ENCODE measurements at places on chromosomes 6 and 20.

DNA sequence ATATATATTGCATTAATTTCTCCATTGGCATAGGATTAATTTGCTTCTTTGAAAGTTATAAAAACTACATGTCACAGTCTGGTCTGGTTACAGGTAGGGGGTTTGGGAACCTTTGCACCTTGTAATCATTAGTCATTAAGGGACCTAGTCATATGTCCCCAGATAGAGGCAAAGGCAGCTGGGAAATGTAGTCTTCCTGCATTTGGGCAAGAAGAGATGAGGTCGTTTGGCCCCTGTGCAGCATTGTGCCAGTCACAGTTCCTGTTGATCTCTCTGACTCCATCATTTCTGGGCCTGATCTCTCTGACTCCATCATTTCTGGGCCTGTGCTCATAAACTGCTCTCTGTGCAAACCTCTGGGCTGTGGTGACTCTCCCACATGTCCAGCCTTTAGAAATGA, 73.2 kb downstream of the BCKDHB start:
- H3K4me3 ChIP-seq: no peak overlapping the region
- no peak for DNase-seq
- H3K4me1 ChIP-seq: no peaks in the 10 kb centered on the region
- no peak overlapping the region for H3K27ac ChIP-seq

DNA sequence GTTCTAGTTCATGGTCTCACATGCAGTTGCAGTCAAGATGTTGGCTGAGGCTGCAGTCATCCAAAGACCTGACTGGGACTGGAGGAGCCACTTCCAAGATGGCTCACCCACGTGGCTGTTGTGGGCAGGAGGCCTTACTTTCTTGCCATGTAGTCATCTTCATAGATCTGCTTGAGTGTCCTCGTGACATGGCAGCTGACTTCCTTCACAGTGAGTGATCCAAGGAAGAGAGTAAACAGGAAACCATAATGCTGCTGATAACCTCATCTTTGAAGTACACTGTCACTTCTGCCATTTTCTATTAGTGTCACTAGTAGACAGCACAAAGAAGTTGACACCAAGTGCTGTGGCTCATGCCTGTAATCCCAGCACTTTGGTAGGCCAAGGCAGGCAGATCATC, 40.1 kb upstream of the AKIRIN2 start:
- H3K27me3 ChIP-seq: no peaks in the 10 kb centered on the region
- no peak for DNase-seq
- no peak overlapping the region for H3K4me3 ChIP-seq
- H3K36me3 ChIP-seq: no peaks in the 10 kb centered on the region
- peaks cover 4% of the 10 kb centered on the region for H3K4me1 ChIP-seq
- no peak overlapping the region for H3K27ac ChIP-seq

- H3K4me3 ChIP-seq: no peak overlapping the region
- H3K27ac ChIP-seq: no peak overlapping the region
- DNase-seq: no peak
- no peaks in the 10 kb centered on the region for H3K4me1 ChIP-seq
- H3K36me3 ChIP-seq: no peaks in the 10 kb centered on the region
- peaks cover 9% of the 10 kb centered on the region for H3K27me3 ChIP-seq
Observed at GRCh38 chr6:132392270-132392646, 9.0 kb downstream of the MOXD1 start.

DNA sequence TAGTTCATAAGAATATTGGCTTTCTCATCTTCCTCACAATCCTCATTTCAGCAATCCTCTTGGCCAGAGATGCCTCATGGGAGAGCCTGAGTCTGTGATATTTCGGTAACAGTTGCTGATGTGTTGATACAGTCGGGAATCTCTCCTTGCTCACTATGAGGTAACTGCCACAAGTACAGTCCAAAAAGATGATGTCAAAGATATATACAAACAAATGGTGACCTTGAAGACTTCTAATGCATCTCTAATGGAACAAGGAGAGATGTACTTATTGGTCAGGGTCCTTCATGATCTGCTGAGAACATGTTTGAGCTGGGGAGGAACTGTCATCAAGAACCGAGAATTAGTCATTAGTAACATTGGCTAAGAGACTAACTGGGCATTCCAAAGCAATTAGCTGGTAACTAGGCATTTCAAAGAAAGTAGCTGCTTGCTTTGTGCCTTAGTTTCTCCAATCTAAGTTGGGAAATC, 56.1 kb downstream of the FILIP1 start:
- DNase-seq: peak; percentile 23
- no peak overlapping the region for H3K27ac ChIP-seq
- no peaks in the 10 kb centered on the region for H3K27me3 ChIP-seq
- no peaks in the 10 kb centered on the region for H3K4me1 ChIP-seq
- H3K4me3 ChIP-seq: no peak overlapping the region

DNA sequence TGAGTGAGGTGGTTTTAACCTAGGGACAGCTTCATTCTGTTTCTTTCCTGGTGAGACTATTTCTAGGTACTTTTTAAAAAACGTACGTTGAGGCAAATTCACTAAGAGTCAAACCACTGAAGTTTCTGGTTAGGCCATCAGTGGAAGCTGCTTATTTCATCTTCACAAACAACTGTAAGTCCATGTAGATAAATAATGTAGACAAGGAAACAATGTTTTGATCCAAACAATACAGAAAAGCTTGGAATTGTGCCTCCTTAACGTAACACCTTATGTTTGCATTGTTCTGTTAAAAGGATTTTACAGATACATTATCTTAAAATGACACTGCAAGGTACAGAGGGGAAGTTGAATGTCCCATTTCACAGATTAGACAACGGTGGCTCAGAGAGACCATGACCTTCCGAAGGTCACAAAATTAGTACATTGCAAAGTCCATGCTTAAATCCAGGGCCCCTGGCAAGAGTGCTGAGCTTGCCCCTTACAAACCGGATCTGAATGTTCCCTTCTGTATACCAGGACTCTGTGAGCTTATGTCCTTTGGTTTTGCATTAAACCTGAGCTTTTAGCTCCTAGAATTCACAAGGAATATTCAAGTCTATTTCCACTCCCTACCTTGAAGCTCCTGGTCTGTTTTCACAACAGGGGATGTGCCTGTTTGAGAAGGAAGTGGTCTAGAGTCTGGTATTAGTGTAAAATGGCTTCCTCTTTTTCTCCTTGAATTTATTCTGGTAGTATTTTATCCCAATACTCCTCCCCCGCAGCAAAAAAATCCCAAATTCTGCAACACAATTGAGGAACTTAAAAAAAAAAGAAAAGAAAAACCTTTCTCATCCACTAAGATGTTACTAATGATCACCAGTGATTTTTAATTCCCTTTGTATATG, 28.9 kb upstream of the ZNF217 start:
- H3K4me1 ChIP-seq: peaks cover 19% of the 10 kb centered on the region
- H3K4me3 ChIP-seq: no peak overlapping the region
- H3K36me3 ChIP-seq: no peaks in the 10 kb centered on the region
- peak; percentile 61 for DNase-seq

- no peak for DNase-seq
- no peaks in the 10 kb centered on the region for H3K36me3 ChIP-seq
- H3K27me3 ChIP-seq: no peaks in the 10 kb centered on the region
- H3K4me3 ChIP-seq: no peak overlapping the region
- no peaks in the 10 kb centered on the region for H3K4me1 ChIP-seq
Observed at GRCh38 chr6:48278261-48278660, 167.3 kb upstream of the PTCHD4 start.

- peaks cover 12% of the 10 kb centered on the region for H3K36me3 ChIP-seq
- H3K4me3 ChIP-seq: no peak overlapping the region
- peak overlapping the region; percentile 31 for H3K27ac ChIP-seq
- H3K4me1 ChIP-seq: peaks cover 43% of the 10 kb centered on the region
- H3K27me3 ChIP-seq: no peaks in the 10 kb centered on the region
- peak; percentile 68 for DNase-seq
Observed at GRCh38 chr20:44398335-44398734, 42.8 kb downstream of the HNF4A start.

DNA sequence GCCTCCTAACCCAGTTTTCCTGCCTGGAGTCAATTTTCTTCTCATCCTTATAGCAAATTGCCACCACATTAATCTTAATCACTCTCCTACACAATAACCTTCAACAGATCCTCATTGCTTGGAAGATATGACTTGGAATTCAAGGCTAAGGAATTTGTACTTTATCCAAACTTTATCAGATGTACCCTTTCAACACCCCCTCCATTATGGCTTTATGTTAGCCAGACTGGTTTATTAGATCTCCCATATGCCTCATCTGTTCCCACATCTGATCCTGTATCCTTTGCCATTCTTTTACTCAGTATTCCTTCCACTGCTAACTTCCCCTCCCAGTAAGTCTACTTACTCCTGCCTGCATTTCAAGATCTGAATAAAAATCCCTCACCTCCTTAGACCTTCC, 4.0 kb upstream of the FRK start:
- DNase-seq: no peak
- no peaks in the 10 kb centered on the region for H3K27me3 ChIP-seq
- H3K36me3 ChIP-seq: no peaks in the 10 kb centered on the region
- H3K4me1 ChIP-seq: peaks cover 6% of the 10 kb centered on the region

DNA sequence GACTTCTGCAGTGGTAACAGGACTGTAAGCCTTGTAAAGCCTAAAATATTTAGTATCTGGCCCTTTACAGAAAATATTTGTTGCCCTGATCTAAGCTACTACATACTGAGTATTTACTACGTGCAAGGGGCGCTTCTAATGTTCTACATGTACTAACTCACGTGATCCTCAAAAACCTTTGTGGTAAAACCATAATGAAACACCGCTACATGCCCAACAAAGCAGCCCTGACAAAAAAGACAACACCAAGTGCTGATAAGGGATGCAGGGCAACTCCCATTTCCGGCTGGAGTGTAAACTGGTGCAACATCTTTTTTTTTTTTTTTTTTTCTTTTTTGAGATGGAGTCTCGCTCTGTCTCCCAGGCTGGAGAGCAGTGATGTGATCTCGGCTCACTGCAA, 85.0 kb downstream of the SULF2 start:
- H3K27ac ChIP-seq: no peak overlapping the region
- H3K27me3 ChIP-seq: no peaks in the 10 kb centered on the region
- no peak overlapping the region for H3K4me3 ChIP-seq

DNA sequence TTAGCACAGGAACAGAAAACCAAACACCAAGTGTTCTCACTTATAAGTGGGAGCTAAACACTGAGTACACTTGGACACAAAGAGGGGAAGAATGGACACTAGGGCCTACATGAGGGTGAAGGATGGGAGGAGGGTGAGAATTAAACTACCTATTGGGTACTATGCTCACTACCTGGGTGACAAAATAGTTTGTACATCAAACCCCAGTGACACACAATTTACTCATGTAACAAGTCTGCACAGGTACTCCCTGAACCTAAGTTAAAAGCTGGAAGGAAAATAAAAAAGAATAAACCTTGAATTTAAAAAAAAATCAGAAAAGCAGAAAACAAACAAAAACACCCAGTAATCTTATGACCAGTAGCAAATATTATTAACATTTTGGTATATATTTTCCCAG, 188.6 kb downstream of the TFAP2B start:
- no peaks in the 10 kb centered on the region for H3K27me3 ChIP-seq
- H3K4me3 ChIP-seq: no peak overlapping the region
- H3K27ac ChIP-seq: no peak overlapping the region
- H3K36me3 ChIP-seq: no peaks in the 10 kb centered on the region
- no peaks in the 10 kb centered on the region for H3K4me1 ChIP-seq
- no peak for DNase-seq

DNA sequence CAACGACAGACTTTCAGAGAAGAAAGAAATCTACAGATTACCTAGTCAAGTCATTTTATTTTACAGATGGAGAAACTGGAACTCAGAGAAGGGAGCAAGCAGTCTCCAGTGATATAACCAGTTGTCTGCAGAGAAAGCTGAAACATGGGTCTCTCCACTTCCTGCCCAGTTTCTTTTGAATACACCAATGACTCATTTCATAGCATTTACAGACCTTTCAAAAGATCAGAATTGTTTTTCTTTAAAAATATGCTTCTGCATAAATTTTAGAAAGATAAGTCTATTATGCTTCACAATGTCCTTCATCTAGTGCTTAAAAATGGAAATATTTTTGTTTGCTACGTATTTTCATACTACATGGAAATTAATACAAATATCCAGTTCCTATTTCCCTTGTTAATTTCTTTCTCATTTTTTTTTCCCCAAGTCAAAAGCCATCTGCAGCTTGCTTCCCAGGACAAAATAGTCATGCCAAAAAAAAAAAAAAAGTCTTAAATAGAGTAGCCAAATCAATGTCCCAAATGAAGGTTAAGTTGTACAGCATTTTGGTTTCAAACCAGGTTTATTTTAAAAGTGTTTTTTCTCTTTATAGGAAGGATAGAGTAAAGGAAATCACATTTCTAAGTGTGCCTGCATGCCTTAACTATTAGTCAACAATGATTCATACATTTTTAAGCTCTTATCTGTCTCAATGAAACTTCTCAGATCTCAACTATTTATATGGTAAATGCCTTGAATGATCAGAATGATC, 36.9 kb downstream of the ARHGAP18 start:
- DNase-seq: no peak
- H3K27ac ChIP-seq: no peak overlapping the region
- peaks cover 2% of the 10 kb centered on the region for H3K36me3 ChIP-seq
- H3K27me3 ChIP-seq: no peaks in the 10 kb centered on the region
- H3K4me1 ChIP-seq: peaks cover 14% of the 10 kb centered on the region

GRCh38 chr6:155315516-155315871, 1.2 kb upstream of the TFB1M start:
- H3K27me3 ChIP-seq: no peaks in the 10 kb centered on the region
- H3K4me1 ChIP-seq: peaks cover 3% of the 10 kb centered on the region
- peaks cover 2% of the 10 kb centered on the region for H3K36me3 ChIP-seq
- peak overlapping the region; percentile 86 for H3K27ac ChIP-seq

GRCh38 chr6:43842231-43842794, 72.3 kb downstream of the VEGFA start:
- DNase-seq: no peak
- no peaks in the 10 kb centered on the region for H3K36me3 ChIP-seq
- H3K27ac ChIP-seq: peak overlapping the region; percentile 70
- peaks cover 30% of the 10 kb centered on the region for H3K4me1 ChIP-seq
- H3K4me3 ChIP-seq: no peak overlapping the region

- no peak overlapping the region for H3K4me3 ChIP-seq
- no peak for DNase-seq
- H3K4me1 ChIP-seq: no peaks in the 10 kb centered on the region
- no peaks in the 10 kb centered on the region for H3K36me3 ChIP-seq
- no peak overlapping the region for H3K27ac ChIP-seq
- H3K27me3 ChIP-seq: peaks cover 72% of the 10 kb centered on the region
Observed at GRCh38 chr20:51029556-51029955, 6.6 kb upstream of the KCNG1 start.

DNA sequence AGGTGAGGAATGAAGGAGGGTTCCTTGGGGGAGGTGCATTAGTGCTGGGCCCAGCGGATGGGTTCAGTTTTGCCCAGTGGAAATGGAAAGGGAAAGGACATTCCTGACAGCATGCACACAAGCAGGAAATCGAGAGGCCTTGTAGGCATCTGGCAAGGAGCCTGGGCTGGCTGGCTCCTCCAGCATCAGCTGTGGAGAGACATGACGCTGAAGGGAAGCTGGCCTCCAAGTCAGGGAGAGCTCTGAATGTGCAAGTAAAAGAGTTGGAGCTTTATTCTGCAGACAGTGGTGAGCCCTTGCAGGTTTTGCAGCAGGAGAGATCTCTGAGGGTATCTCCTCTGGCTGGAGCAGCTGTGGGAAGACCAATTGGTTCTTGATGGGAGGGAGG, 154.3 kb downstream of the MRPL14 start:
- H3K27ac ChIP-seq: peak overlapping the region; percentile 44
- peak; percentile 53 for DNase-seq
- H3K4me3 ChIP-seq: no peak overlapping the region
- peaks cover 17% of the 10 kb centered on the region for H3K4me1 ChIP-seq
- H3K36me3 ChIP-seq: no peaks in the 10 kb centered on the region
